Melanocyte of skin (primary cell): ENCODE measurements at places on chromosomes 3 and 15. TPM values are rescaled to one million over a fixed set of nuclear protein-coding genes. Genes with fewer than 3 reads are reported as not detected.

The CD200 gene
- total RNA-seq: 15.3 and 17.0 TPM in 2 replicates

The GOLGA6D gene
- total RNA-seq: under 0.01 TPM in 2 replicates

The BFSP2 gene
- total RNA-seq: not detected in 2 replicates

The IREB2 gene
- 31.3 and 39.3 TPM in 2 replicates for total RNA-seq

The ATP2B2 gene
- total RNA-seq: not detected in 2 replicates

The DLL4 gene
- under 0.01 TPM in 2 replicates for total RNA-seq

The PHLDB2 gene
- total RNA-seq: 48.7 and 116 TPM in 2 replicates

The TNFAIP8L3 gene
- not detected in 2 replicates for total RNA-seq

The RBMS3 gene
- total RNA-seq: 15.5 and 35.3 TPM in 2 replicates

The PPARG gene
- 1.7 and 3.6 TPM in 2 replicates for total RNA-seq

The SI gene
- not detected in 2 replicates for total RNA-seq

The TGM5 gene
- 0.15 TPM in 1 of 2 replicates, not detected in the other for total RNA-seq
